ENCODE measurements at places on chromosomes 3 and 15.

GRCh38 chr3:20326541-20326940 lies 140.5 kb upstream of the SGO1 start:
- DNase-seq = no peak

GRCh38 chr3:38039899-38040261 lies 872 bp downstream of the DLEC1 start:
- no peak for DNase-seq

DNA sequence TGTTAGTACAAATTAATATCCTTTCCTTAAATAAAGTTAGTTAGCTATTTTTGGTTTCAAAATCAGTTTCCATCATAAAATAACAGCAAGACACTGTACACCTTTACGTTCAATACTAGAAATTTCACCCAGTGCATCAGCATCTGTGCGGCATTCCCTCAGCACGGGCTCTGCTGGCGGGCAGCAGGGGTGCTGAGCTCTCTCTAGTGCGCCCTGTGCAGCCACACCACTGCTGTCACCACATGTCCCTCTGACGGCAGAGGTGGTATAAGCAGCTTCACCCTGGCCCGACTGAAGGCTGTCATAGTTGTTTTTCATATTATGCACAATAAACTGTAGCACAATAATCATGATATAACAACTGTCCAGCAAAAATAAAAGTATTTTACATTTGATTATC lies 35.4 kb downstream of the FAN1 start:
- DNase-seq = no peak

GRCh38 chr3:187742351-187743171 lies 2.7 kb downstream of the BCL6 start:
- no peak for DNase-seq

All from endothelial cell (in vitro differentiated cells).